CD4-positive, alpha-beta T cell treated with Interleukin-15 for 1 hour (primary cell): ENCODE measurements at places on chromosomes 16 and 17.

DNA sequence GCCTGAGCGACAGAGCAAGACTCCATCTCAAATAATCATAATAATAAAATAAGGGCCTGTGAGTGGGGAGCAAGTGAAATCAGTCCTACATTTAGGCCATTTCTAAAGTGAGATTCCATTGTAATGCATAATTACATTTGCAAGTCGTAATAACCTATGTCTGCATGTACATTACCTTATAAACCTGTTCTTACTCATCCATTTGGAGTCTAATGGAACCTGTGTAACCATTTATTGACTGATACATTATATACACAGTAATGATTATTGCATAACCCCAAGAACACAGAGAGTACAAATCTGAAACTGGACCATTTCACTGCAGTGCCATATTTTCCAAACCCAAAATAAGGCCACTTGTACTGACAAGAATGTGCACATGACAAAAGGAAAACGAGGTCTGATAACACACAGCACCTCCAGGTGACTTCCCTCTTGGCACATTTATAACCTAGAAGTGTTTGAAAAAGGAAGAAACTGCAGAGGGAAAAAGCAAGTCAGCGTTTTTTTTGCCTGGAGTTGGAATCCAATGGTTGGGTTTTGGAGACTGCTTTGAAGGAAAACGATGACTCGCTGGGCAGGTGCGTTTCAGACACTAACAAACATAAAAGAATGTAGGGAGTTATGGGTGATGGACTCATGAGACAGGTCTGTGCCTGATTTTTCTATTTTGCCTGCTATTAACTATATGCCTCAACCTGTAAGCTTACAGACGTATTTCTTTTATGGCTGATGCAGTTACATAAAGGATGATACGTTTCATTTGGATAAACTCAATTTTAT lies 63.6 kb upstream of the KIFC3 start:
- no peak for DNase-seq

DNA sequence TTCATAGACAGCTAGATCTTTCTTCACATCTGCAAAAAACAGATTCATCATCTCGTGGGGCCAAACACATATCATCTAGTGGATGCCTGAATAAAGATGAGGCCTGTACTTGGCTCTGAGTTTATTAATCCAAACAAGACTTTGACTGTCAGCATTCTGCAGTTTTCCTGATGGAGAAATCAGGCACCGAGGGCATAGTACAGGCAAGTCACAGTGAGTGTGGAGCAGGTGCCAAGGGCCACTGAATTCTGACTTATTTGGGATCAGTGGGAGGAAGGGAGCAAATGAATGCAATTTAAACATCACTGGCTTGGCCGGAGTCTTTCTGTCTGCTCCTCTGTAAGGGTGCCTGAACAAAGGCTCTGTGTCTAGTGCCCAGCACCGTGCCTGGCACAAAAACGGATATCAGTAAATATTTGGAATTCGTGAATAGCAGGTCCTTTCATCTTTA lies 975 bp downstream of the CFAP20 start:
- no peak for DNase-seq

DNA sequence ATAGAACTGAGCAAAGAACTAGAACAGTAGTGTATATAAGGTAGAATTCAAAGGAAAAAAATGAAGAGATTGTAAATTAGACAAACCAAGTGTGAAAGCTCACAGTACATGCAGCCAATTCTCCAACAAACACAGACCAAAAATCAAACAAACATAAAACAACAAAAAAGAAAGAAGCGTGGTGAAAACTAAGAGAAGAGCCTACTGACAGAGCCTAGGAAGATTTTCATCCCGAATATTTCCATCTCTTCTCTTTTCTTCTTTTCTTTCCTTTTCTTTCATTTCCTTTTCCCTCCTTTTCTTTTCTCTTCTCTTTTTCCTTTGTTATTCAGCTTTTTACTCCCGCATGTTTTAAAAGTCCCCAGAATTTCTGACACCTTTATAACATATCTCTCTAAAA lies 1103.6 kb downstream of the CDH8 start:
- no peak for DNase-seq

GRCh38 chr17:71677439-71677838 lies 443.4 kb upstream of the SOX9 start:
- DNase-seq, result no peak

DNA sequence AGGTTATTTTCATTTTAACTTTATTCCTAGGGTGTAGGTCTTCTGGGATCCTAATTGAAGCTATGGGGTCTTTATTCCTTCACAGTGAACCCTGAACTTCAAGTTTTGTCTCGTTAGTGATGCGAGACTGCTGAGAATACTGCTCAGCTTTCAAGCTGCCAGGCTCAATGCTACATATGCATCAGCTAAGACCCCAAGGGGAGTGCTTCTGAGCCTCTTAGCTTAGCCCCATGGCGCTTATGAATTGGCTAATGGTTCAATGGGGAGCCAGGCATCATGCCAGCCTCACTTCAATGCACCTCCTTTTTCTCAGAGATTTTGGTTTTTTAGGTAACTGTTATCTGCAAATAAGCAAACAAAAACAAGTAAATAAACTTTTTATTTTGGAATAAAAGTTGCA lies 94.1 kb upstream of the SIAH1 start:
- no peak for DNase-seq

DNA sequence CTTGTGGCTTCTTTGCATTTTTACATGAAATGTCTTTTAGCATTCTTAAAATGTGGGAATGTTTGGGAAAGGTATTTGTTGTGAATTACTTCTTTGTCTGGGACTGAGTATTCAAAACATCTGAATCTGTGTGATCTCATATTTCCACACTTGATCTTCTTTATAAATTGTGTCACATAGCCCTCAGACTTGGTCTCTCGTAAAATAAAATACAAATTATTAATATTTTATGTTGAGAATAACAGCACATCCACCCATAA lies 81.9 kb downstream of the TUBD1 start:
- DNase-seq, result no peak

GRCh38 chr17:18184143-18185031 lies 759 bp downstream of the ALKBH5 start:
- peak; percentile 82 for DNase-seq

DNA sequence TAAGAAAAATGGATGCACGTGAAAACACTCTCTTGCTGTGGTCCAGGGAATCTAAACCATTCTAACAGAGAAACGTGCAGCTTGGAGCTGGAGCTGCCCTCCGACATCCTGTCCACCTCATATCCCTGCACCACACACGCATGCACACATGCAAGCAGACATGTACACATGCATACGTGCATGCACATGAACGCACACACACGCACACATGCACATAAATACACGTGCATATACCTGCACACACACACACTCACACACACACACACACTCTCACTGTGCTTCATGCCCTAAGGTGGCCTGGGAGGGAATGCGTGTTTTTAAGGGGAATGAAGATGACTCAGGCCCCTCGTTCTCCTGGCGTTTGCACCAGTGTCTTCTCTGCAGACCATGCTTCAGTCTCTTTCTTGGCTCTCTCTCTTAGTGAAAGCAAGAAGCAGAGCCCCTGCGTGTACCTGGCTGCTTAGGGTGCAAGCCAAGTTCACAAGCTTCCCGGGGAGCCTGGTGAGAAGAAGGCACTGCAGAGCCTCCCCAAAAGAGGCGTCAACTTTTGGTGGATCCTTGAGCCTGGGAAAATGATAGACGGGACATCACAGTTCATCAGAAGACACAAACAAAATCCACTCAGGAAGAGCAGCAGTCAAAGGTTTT lies 72.8 kb downstream of the GOSR1 start:
- DNase-seq, result no peak

DNA sequence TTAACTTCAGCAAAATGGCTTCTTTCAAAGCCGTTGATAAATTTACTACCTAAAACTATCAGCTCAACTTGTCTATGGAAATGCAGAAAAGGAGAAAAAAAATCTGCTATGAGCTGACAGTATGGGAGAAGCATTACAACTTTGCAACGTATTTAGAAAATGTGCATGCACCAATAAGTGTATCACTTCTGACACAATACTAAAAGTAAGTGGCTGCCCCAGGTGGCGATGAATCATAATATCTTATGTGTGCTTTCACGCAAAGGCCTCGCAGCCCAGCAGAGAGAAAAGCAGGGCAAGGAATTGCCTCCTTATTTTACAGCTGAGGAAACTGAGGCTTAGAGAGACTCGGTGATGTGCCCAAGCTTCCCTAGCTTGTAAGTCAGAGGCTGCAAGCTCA lies 101.8 kb downstream of the SALL1 start:
- DNase-seq, result no peak

- no peak for DNase-seq
Measured at GRCh38 chr16:19837984-19838707, 46.5 kb downstream of the GPRC5B start.

DNA sequence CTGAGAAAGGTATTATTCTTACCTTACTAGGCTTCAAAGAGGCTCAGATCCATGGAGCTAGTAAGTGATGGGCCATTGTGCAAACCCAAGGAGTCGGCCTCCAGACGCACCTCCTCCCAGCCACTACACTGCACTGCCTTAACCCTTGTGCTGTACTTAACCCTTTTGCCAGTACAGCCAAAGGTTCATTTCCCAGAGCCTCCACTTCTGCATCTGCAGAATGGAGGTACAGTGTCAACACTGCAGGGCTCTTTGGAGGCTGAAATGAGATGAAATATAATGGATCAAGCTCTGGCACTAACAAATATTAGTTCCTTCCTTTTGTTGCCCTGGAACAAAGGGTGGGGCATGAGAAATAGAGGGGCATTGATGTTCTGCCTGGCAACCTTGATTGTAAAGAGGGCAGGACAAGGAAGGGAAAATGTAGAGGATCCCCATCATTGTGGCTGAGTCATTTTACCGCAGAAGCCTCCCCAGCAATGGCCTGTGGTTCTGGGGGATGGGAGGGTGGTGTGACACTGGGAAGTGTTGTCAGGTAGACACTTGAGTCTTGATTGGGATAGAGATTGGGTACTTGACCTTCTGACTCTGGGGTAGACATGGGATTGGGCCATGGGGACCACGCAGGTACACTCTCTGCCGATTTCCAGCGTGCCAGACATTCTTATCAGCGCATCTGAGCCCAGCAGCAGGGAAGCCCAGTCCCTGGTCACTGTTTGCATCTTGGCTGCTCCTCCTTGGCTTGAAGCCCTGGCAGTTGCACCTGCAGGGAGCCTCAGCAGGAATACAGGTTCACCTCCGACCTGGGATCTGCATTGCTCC lies 84.0 kb downstream of the MSI2 start:
- no peak for DNase-seq

- DNase-seq, result peak; percentile 95
Measured at GRCh38 chr16:3106205-3106928, 6.0 kb upstream of the ZNF205 start.
